Mesothelial cell of epicardium (in vitro differentiated cells): ENCODE measurements at places on chromosomes 4 and X. TPM values are rescaled to one million over a fixed set of nuclear protein-coding genes. Genes with fewer than 3 reads are reported as not detected.

DCAF8L2 gene
- total RNA-seq: 0.11 TPM in 1 of 3 replicates, not detected in the others

NWD2 gene
- 0.02 TPM in 2 of 3 replicates, not detected in the other for total RNA-seq

MANBA gene
- 39.2 to 40.2 TPM (median 39.6 TPM) in 3 replicates for total RNA-seq

ABHD18 gene
- 15.0 to 17.7 TPM (median 16.3 TPM) in 3 replicates for total RNA-seq

NAT8L gene
- 25.2 to 28.2 TPM (median 25.2 TPM) in 3 replicates for total RNA-seq

- no peak for DNase-seq
These were observed 103.6 kb upstream of the BMP3 start for GRCh38 chr4:80926891-80927290.

DNA sequence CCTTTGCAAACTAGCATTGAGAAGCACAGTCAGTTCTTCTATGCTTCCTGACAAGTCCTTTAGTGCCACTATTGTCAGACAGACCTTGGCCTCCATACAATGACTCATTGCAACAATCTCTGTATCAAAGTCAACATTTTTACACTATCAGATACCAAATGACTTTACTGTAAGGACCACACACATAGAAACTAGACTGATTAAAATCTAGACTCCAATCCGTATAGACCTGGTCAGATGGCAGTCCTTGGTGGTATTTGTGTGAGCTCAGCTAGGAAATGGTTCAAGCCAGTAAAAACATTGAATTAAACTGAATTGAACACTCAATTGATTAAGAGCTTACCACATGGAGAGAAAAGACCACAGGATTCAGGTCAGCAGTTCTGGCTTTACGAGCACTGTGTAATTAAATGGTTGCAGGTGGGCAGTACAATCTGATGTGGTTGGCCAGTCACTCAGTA lies 549.8 kb upstream of the LCORL start:
- DNase-seq: no peak

- DNase-seq: no peak
These were observed 33.6 kb downstream of the GSPT2 start for GRCh38 chrX:51776851-51777250.
